ENCODE measurements at places on chromosomes 12 and 14.
A peak's percentile ranks its signal among the peaks of the same experiment; 100 is the strongest.

- DNase-seq: no peak
Measured at GRCh38 chr14:81235096-81235495, 14.3 kb upstream of the GTF2A1 start.

DNA sequence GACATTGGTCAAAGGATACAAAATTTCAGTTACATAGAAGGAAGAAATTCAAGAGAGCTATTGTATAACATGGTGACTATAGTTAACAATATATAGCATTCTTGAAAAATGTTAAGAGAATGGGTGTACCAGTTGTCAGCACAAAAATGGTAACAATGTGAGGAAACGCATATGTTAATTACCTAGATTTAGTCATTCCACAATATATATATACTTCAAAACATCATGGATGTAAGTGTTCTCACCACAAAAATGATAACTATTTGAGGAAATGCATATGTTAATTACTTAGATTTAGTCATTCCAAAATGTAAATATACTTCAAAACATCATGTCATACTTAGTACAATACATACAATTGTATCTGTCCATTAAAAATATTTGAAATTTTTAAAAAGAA, 540.4 kb upstream of the MGAT4C start:
- no peak for DNase-seq

GRCh38 chr14:67440513-67440912, 28.5 kb upstream of the PLEK2 start:
- no peak for DNase-seq

DNA sequence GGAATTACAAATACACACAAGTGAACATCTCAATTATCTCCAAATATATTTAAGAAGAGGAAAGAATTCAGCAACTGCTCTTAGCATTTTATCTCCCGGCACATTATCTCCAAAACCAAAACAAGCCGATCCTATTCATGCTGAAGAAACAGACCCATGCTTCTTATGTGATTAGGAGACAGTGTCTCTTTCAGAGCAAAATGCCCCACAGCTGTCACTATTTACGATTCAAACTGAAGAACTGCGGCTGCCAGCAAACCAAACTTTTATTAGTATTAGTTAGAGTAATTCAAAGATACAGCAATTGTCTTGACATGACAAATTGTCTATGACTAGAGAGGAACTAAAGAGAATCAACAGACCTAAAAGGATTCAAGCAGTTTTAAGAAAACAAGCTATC, 79.4 kb downstream of the SETD3 start:
- DNase-seq: no peak

DNA sequence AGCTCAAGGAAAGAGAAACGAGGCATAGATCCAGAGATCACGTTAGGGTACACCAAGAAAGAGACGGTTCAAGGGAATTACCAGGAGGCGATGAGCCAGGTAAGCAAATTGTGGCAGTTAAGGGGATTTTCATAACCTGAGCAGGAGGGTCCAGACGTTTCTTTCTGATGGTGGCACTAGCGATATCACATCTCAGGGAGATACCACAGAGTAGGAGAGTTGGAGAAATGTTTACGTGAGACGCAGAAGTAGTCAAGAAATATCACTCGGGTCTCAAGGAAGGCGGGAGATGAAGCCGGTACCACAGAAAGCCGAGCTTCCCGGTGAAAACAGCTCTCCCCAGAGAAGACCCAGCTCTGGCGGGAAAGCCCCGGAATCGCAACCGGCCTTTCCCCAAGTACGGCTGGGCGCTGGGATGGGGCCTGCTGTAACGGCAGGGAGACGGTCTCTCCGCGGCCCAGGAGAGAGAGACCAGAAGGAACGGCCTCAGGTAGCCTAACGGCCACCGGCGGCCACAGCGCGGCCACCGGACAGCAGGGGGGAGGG, 485 bp downstream of the SENP1 start:
- DNase-seq: peak; percentile 15

GRCh38 chr14:94056579-94057308, 24.3 kb downstream of the DDX24 start:
- no peak for DNase-seq

DNA sequence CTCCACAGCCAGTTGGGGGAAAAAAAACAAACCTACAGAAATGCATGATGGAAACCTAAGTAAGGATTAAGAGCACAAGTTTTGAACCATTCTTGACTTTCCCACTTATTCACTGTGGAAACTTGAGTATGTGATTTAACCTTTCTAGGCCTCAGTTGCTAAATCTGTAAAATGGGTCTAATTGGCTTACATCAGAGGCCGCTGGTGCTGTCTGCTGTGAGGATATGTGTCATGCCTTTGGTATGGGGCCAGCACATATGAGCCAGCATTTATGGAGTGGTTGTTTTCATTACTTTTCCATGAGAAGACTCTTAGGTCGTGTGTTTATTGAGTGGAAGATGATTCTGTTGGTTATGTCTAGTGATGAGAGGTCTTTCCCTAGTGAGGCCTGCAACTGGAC, 102.4 kb downstream of the ESR2 start:
- DNase-seq: no peak

DNA sequence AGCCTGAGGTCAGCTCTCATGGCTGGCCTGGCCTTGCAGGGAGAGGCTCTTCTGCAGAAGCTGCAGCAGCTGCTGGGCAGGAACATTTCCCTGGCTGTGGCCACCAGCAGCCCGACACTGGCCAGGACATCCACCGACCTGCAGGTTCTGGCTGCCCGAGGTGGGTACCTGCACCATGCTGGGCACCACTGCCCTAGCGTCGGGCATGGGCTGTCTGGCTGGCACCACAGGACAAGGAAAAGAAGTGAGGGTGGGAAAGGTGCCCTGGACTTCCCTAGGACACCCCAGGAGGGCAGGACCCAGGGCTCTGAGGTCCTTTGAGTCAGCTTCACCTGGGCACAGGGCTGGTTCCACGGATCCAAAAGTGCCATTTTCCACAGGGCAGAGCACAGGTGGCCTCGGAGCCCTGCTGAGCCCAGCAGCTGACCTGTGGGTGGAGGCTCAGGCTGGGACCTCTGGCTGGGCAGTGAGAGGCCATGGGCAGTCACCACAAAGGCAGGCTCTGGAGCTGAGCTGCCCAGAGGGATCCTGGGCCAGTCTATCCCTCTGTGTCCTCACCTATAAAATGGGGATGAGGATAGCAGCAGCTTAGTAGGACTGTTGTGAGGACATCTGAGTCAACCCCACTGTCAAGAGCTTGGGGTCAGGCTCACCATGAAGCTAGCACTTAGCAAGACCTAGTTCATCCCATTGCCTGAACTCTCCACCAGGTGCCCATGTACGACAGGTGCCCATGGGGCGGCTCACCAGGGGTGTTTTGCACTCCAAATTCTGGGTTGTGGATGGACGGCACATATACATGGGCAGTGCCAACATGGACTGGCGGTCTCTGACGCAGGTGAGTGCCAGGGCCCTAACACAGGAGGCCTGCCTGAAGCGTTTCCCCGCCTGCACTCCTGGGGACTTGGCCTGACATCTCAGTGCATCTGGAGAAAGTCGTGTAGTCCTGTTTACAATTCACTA, 4.9 kb downstream of the PLD4 start:
- no peak for DNase-seq

GRCh38 chr14:96069421-96069820, 30.3 kb downstream of the C14orf132 start:
- no peak for DNase-seq

- DNase-seq: no peak
Measured at GRCh38 chr14:92801917-92802316, 7.8 kb downstream of the GOLGA5 start.

DNA sequence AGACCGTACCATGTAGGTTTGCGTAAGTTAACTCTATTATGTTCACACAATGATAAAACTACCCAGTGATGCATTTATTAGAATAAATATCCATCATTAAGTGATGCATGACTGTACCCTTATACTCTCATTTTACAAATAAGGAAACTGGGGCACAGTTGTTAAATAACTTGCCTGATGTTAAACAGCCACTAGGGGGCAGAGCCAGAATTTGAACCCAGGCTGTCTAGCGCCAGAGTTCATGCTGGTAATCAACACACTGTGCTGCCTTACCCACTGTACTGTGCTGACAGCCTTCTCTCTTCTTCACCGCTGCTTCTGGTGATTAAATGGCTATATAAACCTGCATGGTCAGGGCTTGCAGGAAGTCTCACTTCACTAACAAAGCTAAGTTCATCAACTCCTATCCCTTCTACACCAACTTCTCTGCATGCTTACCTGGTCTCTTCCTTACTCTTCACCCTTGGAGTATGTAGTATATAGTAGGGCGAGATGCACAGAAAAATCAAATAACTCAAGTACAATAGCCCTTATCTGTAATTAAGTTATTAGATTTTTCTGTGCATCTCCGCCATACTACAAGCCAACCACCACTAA, 43.6 kb upstream of the APPL2 start:
- peak; percentile 6 for DNase-seq

- DNase-seq: no peak
Measured at GRCh38 chr12:29334937-29335336, 46.0 kb downstream of the ERGIC2 start.

GRCh38 chr14:92938890-92939671, 16.1 kb downstream of the CHGA start:
- no peak for DNase-seq

- no peak for DNase-seq
Measured at GRCh38 chr14:32985866-32986265, 47.2 kb downstream of the NPAS3 start.

DNA sequence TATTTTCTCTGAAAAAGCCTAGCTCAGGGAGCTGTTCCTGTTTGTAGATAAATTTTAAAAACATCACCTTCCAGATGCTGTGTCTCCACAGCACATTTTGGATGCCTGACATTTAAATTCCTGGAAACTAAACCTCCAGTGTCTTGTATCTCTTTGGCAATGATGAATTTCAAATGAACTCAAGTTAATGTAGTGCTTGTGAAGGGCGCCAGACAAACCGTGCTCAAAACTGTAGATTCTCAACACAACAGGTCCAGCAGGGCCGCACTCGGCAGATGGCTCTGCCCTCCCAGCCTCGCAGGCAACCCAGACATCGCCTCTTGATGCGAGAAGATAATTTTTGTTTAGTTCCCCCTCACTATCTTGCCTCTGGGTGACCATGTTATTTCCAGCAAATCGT, 432.9 kb downstream of the VRK1 start:
- no peak for DNase-seq

DNA sequence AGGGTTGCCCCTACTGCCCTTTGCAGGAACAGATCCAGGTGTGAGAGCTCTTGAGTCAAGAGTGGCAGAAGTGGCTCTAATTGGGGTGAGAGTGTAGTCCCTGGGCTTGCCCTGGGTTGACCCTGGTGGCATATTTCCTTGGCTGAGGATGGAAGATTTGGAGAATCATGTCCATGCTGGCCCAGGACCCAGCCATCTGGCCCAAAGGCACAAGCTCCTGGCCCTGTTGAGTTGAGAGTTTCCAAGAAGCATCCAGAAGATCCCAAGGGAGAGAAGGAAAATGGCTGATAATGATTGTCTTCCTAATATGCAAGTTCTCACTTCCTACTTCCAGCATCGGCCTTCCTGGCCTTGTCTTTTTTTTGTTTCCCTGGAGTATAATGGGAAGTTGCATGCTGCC, 55.5 kb upstream of the SRSF5 start:
- DNase-seq: no peak

- DNase-seq: no peak
Measured at GRCh38 chr14:54172114-54172513, 215.5 kb upstream of the BMP4 start.

GRCh38 chr12:12123036-12123604, 52.4 kb downstream of the BCL2L14 start:
- DNase-seq: no peak

- no peak for DNase-seq
Measured at GRCh38 chr14:89501381-89501780, 84.3 kb upstream of the FOXN3 start.

DNA sequence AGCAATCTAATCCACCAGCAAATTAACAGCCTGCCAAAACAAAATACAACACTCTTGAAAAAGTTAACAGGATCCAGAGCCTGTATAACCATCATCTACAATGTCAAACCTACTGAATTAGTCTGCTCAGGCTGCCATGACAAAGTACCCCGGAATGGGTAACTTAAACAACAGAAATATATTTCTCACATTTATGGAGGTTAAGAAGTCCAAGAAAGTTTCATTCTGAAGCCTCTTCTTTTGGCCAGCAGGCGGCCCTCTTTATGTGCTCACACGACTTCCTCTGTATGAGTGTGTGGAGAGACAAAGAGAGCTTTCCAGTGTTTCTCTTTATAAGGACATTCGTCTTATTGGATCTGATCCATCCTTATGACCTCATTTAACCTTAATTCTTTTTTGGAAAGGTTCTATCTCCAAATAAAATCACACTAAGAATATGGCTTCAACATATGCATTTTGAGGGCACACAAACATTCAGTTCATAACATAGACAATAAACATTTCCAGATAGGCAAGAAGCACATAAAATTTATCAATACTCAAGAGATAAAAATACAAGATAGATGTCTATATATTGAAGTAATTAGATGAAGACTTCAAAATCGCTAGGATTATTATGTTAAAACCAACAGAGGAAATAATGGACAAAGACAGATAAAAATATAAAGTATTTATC, 5.9 kb upstream of the RERG start:
- DNase-seq: no peak

All from stimulated activated CD8-positive, alpha-beta memory T cell treated with anti-CD3 and anti-CD28 coated beads, Interleukin-4, amount 100 ng/mL, for 24 hours (primary cell).